ENCODE measurements at places on chromosomes 12 and 14.

DNA sequence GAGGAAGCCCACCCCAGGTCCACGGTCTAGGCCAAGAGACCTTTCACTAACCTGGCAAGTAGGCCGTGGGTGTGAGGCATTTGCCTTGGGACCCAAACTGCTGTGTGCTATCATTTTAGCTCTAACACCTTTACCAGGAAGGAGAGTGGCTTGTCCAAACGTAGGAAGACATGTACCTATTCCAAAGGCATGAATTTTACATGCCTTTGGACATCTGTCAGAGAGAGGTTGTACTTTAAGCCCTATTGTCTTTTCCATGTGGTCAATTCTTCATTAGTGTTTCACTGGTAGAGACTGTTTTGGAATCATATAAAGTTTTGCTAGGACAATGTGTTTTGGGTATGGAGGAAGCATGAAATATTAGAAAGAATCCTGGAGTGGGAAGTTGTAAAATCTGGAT lies 148.8 kb downstream of the SLC41A2 start:
- no peak for DNase-seq
- H3K4me3 ChIP-seq = no peak overlapping the region
- no peaks in the 10 kb centered on the region for H3K27me3 ChIP-seq
- no peaks in the 10 kb centered on the region for H3K4me1 ChIP-seq
- H3K36me3 ChIP-seq = peaks cover 8% of the 10 kb centered on the region

DNA sequence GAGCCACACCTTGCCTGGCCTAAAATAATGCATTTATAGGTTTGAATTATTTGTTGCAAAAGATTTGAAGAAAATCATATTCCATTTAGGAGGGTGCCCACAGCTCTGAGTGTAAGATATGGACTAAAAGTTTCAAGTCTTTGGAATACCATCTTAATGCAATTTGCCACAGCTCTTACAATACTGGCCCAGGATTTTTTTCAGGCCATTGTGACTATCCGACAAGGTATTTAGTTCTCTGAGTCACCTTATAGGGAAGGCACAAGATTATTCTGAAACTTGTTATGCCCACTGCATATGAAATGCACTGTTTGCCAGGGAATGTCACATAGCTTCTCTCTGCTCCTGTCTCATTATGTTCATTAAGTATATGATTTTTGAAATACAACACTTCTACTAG lies 29.6 kb upstream of the SLC6A13 start:
- DNase-seq = no peak
- no peaks in the 10 kb centered on the region for H3K27me3 ChIP-seq
- peaks cover 4% of the 10 kb centered on the region for H3K4me1 ChIP-seq
- H3K27ac ChIP-seq = no peak overlapping the region
- peaks cover 51% of the 10 kb centered on the region for H3K36me3 ChIP-seq

GRCh38 chr14:72521045-72521444 lies 372.9 kb downstream of the DPF3 start:
- H3K4me1 ChIP-seq = peaks cover 14% of the 10 kb centered on the region
- DNase-seq = no peak
- no peaks in the 10 kb centered on the region for H3K36me3 ChIP-seq
- H3K4me3 ChIP-seq = no peak overlapping the region
- H3K27ac ChIP-seq = no peak overlapping the region

DNA sequence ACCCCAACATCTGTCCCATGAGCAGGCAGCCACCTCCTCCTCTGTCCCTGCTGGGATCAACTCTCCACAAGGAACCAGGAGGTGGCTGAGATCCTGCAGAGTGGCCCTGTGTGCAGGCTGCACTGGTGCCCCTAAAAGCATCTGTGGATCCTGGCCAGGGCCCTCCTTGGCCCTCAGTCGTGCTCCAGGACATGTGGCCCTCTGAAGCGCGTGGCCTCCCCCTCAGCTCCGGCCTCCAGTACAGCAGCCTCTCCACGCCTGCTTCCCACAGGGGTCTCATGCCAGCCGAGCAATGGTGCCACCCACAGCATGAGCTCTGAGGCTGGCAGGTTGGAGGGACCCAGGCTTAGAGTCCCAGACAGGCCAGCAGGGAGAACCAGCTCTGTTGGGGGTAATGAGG lies 77.4 kb upstream of the NOS1 start:
- no peaks in the 10 kb centered on the region for H3K4me1 ChIP-seq
- no peak for DNase-seq
- H3K27me3 ChIP-seq = no peaks in the 10 kb centered on the region
- no peak overlapping the region for H3K4me3 ChIP-seq
- H3K27ac ChIP-seq = no peak overlapping the region

DNA sequence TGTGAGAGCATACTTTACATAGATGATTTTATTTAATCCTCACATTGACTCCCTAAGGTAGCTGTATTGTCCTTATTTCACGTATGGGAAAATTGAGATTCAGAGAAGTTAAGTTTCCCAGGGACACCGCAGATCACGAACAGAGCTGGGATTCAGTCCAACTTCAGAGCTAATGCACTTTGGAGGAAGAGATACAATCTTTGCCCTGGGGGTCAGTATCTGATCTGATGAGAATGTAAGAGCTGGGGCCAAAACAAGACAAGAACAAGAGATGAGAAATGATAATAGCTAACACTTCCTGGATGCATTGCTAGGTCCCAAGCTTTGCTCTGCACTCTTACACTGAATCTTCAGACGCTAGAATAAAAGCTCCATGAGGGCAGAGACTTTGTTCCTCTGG lies 6.0 kb upstream of the CSAD start:
- H3K4me1 ChIP-seq = peaks cover 46% of the 10 kb centered on the region
- H3K27ac ChIP-seq = no peak overlapping the region
- H3K27me3 ChIP-seq = no peaks in the 10 kb centered on the region
- peaks cover 77% of the 10 kb centered on the region for H3K36me3 ChIP-seq
- no peak overlapping the region for H3K4me3 ChIP-seq
- no peak for DNase-seq

- H3K4me1 ChIP-seq = peaks cover 1% of the 10 kb centered on the region
- no peaks in the 10 kb centered on the region for H3K27me3 ChIP-seq
- H3K36me3 ChIP-seq = no peaks in the 10 kb centered on the region
- no peak overlapping the region for H3K4me3 ChIP-seq
- no peak for DNase-seq
- H3K27ac ChIP-seq = no peak overlapping the region
Measured at GRCh38 chr14:59246566-59246965, 58.1 kb downstream of the DAAM1 start.

- DNase-seq = no peak
- H3K27me3 ChIP-seq = peaks cover 32% of the 10 kb centered on the region
- H3K27ac ChIP-seq = no peak overlapping the region
- peaks cover 7% of the 10 kb centered on the region for H3K36me3 ChIP-seq
Measured at GRCh38 chr12:109764123-109764522, 50.5 kb downstream of the FAM222A start.

- no peaks in the 10 kb centered on the region for H3K4me1 ChIP-seq
- no peak overlapping the region for H3K4me3 ChIP-seq
- H3K36me3 ChIP-seq = no peaks in the 10 kb centered on the region
- H3K27ac ChIP-seq = no peak overlapping the region
Measured at GRCh38 chr14:90427848-90428426, 31.1 kb downstream of the CALM1 start.

GRCh38 chr14:83885837-83886293 lies 1644.1 kb upstream of the FLRT2 start:
- H3K27me3 ChIP-seq = no peaks in the 10 kb centered on the region
- no peaks in the 10 kb centered on the region for H3K4me1 ChIP-seq
- no peak for DNase-seq

DNA sequence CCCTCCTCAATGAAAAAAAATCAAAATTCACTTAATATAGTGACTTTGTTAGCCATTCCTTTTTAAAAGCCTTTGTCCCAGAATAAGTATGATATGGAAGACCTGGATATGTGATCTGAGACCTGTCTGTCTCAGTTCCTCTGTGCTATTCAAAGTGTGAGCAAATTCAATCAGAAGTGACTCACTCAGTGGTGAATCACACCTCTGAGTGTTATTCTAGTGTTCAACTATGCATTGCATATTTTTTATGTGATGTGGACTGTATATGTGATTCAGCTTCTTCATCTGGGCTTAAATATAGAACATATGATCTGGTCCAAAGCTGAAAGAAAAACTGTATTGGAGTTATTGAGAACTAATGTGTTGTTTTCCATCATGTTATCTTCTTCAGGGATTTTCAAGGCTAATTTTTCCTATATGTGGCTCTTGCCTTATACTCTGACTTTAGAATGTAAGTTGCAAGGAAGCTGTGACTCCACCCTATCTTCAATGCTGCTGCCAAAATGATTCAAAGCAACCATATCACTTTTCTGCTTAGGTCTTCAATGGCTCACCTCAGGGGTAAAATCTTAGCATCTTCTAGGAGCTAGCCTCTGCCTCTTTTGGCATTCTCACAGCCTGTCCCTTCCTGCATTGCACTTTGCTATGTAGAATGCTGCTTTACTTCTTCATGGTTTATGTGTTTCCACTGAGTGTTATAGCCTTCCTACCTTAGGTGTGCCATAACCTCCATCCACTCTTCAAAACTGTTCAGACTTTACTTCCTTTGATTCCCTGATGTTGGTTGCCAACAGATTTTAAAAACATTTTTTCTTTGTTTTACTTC lies 169.8 kb downstream of the OTOGL start:
- no peaks in the 10 kb centered on the region for H3K36me3 ChIP-seq
- peaks cover 4% of the 10 kb centered on the region for H3K4me1 ChIP-seq
- H3K4me3 ChIP-seq = no peak overlapping the region

DNA sequence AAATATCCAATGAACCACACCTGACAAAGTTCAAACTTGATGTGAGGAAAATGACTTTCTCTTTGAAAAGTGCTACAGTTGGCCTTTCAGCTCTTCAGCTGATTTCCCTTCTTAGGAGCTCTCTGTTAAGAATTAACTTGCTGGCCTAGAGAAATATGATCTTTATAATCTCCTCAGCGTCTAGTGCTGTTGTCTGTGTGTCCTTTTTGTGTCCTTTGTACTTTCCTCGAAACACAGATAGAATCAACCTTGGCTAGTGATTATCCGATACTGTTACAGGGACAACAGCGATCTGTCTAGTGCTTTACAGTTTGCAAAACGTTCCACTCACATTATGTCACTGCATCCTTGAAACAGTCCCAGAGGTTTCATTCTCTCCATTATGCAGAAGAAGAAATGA lies 162.8 kb upstream of the RMST start:
- no peaks in the 10 kb centered on the region for H3K27me3 ChIP-seq
- no peak overlapping the region for H3K27ac ChIP-seq
- DNase-seq = no peak
- H3K36me3 ChIP-seq = no peaks in the 10 kb centered on the region
- no peak overlapping the region for H3K4me3 ChIP-seq

DNA sequence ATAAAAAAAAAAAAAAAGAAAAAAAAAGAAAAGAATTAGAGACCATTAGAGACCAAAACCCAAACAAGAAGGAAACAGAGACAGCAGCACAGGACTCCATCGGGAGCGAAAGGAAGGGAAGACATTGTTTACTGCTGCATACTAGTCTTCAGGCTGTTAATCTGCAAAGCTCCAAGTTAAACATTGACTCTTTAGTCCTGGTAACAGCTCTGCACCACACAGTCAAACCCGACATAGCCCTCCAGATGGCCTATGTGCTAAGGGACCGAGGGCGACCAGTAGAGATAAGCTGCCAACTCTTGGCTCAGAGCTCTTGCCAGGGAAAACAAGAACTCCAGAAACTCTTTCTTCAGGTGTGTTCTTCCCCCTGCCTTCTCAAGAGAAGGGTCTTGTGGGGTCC lies 7.8 kb downstream of the P2RX4 start:
- H3K27me3 ChIP-seq = no peaks in the 10 kb centered on the region
- H3K27ac ChIP-seq = no peak overlapping the region
- no peak overlapping the region for H3K4me3 ChIP-seq
- no peaks in the 10 kb centered on the region for H3K36me3 ChIP-seq
- no peak for DNase-seq

DNA sequence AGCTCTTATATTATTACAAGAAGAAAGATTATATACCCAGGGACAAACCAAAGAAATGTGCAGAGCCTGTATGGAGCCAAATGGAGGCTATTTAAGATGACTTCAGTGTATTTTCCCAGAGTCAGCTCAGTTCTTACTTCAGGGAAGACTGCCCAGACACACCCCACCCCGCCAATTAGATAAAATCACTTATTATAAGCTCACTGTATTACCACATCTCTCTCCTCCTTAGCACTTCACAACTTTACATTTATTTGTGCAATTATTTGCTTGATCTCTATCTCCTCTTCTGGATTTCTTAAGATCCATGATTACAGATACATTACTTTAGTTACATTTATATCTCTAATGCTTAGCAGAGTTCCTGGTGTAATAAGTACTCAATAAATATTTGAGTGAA lies 24.7 kb upstream of the WDR89 start:
- DNase-seq = no peak
- H3K4me1 ChIP-seq = no peaks in the 10 kb centered on the region
- H3K27ac ChIP-seq = no peak overlapping the region
- H3K36me3 ChIP-seq = no peaks in the 10 kb centered on the region

- H3K4me3 ChIP-seq = no peak overlapping the region
- no peak overlapping the region for H3K27ac ChIP-seq
- no peaks in the 10 kb centered on the region for H3K36me3 ChIP-seq
- H3K27me3 ChIP-seq = no peaks in the 10 kb centered on the region
- no peak for DNase-seq
Measured at GRCh38 chr12:118846416-118846815, 134.9 kb upstream of the SRRM4 start.

GRCh38 chr12:57213058-57213715 lies 3.4 kb upstream of the NXPH4 start:
- H3K27me3 ChIP-seq = peaks cover 5% of the 10 kb centered on the region
- H3K4me3 ChIP-seq = no peak overlapping the region
- peaks cover 54% of the 10 kb centered on the region for H3K4me1 ChIP-seq
- peaks cover 30% of the 10 kb centered on the region for H3K36me3 ChIP-seq
- peak; percentile 96 for DNase-seq
- H3K27ac ChIP-seq = peak overlapping the region; percentile 65

DNA sequence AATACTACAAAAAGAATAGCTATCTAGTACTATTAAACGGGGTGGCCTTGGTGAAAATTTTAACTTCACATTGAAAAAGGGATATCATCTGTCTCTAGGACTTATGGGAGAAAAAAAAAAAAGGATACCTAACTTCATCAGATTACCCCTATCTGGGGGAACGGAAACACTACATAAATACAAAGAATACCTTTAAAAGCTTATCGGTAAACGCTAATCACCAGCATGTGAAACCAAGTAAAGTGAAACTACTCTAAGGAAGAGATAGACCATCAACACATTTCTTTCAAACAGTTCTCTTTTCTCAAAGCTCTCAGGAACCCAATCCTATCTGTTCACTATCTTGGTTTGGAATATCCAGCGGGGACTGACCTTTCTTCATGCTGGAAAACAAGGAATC lies 3.5 kb downstream of the KICS2 start:
- H3K4me3 ChIP-seq = no peak overlapping the region
- peaks cover 18% of the 10 kb centered on the region for H3K36me3 ChIP-seq
- no peaks in the 10 kb centered on the region for H3K27me3 ChIP-seq
- no peak overlapping the region for H3K27ac ChIP-seq

DNA sequence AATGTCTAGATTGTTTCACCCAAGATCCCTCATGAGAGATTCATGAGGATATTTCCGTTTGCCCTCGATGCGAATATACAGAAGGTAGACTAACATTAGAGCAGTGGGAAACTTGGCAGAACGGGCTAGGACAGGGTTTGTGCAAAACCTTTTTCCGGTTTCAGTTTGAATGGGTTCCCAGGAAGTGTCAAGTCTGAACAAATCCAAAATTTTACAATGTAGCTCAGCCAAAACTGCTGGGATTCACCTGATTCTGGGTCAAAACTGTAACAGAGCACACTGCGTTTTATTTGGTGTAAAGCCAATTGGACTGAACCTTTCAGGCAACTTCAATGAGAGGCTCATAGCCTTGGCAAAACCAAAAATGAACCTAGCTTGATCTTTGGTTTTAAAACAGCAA lies 337.8 kb upstream of the DIO2 start:
- no peaks in the 10 kb centered on the region for H3K36me3 ChIP-seq
- H3K4me3 ChIP-seq = no peak overlapping the region
- no peaks in the 10 kb centered on the region for H3K27me3 ChIP-seq
- DNase-seq = no peak
- no peaks in the 10 kb centered on the region for H3K4me1 ChIP-seq

GRCh38 chr14:93049867-93050331 lies 65.8 kb downstream of the ITPK1 start:
- peak overlapping the region; percentile 15 for H3K27ac ChIP-seq
- DNase-seq = peak; percentile 78
- no peaks in the 10 kb centered on the region for H3K27me3 ChIP-seq
- no peaks in the 10 kb centered on the region for H3K36me3 ChIP-seq
